Stimulated activated naive CD4-positive, alpha-beta T cell (primary cell): ENCODE measurements at places on chromosomes 11 and 22.

DNA sequence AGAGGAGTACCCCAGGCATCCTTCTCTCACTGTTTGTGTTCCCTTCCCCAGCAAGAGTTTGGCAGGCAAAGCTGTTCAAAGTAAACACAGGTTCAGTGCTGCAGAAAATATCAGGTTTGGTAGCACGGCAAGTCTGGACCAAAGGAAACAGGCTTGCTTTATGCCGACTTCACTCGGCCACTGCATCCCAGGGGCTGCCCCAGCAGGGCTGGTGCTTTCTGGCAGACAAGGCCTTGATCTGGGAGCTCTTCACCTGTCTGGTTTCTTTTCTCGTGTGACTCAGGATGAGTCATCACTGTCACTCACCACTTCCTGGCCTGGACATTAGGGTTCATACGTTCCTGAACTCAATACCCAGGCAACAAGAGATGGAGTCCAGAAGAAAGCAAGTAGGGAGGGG is 52.6 kb upstream of the NAV2 start:
- DNase-seq, result no peak

DNA sequence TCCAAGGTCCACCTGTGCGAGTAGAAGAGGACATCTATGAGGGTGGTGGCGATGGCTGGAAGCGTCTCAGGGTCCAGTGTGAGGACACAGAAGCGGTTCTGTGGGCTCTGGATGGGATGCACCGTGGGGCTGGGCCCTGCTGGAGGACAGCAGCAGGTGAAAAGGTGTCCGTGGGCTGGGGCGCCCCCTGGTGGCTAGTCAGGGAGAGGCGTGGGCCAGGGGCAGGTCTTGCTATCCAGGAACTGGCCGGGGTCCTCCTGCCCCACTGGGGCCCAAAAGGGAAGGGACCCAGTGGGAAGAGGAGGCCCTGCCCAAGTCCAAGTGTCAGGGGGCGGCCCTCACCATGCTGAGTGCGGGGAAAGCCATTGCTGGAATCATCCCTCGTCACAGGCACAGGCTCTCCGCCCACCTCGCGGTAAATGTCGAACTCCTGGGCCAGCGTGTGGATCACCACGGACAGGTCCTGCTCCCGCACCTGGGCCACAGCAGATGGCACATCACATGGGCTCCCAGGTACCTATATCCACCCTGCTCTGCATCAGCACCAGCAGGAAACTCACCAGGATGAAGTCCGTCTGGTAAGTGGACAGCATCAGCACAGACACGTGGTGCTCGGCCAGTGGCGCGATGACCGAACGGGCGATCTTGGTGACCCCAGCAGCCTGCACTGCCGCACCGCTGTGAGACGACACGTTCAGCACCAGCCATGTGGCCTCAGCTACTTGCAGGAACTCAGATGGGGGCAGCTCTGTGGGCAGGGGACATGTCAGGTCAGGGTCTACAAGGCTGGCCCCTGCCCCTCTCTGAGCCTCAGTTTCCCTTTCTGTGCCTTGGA is 2.3 kb downstream of the CASTOR1 start:
- peak; percentile 84 for DNase-seq

DNA sequence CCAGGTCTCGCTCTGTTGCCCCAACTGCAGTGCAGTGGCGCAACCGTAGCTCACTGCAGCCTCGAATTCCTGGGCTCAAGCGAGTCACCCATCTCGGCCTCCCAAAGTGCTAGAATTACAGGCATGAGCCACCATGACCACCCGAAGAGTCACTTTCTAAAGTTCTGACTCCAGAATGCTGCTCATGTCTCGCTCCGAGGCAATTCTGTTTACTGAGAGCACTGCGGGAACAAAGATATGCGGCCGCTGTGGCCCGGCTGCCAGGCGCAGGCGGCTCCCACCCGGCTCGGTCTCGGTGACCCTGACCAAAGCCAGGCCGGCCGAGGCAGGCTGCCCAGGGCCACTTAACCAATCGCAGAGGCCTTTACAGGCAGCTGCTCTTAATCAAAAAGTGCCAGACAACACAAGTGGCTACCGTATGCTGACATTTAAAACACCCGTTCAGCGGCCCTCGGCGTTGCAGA is 78.7 kb downstream of the PHF21B start:
- DNase-seq, result no peak

DNA sequence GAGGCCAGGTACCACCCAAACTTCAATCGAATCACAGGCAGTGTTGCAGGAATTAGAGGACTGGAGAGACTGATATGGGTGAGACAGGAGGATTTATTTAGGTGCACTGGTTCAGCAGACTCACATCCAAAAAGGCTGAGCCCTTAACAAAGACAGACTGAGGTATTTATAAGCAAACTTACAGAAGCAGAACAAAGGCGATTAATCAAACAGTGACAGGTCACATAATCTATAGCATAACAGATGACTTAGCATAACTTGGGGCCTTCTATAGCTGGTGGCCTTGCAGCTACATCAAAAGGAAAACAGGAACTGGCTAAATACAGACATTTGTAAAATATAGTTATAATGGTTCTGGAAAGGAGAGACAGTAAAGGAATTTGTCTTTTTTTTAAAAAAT is 2.1 kb downstream of the APOBEC3B start:
- DNase-seq, result no peak

- no peak for DNase-seq
These were observed 23.7 kb downstream of the GNB1L start for GRCh38 chr22:19831016-19831415.

GRCh38 chr11:34502949-34503348 is 10.6 kb downstream of the ELF5 start:
- no peak for DNase-seq

GRCh38 chr11:61075891-61076290 is 26.4 kb upstream of the CD5 start:
- DNase-seq, result no peak

GRCh38 chr11:70206982-70207376 is 3.9 kb downstream of the FADD start:
- no peak for DNase-seq

GRCh38 chr11:10443152-10443551 is 11.9 kb upstream of the AMPD3 start:
- no peak for DNase-seq

DNA sequence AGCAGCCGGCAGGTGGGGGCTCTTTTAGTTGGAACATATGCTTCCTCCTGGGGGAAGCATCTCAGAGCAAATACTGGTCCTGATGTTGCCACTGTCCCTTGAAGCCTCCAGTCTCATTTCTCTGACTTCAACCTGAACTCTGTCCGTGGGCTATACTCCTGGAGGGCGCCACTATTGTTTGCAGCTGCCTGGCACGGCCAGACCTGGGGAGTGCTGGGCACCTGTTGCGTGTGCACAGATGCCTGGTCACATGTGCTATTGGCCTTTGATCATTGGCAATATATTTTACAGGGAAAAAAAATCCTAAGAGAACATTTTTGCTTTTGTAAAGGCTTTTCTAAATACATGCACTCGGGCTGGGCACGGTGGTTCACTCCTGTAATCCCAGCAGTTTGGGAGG is 18.2 kb downstream of the LHFPL7 start:
- no peak for DNase-seq

- DNase-seq, result no peak
These were observed 129.0 kb downstream of the ETS1 start for GRCh38 chr11:128458321-128458720.

DNA sequence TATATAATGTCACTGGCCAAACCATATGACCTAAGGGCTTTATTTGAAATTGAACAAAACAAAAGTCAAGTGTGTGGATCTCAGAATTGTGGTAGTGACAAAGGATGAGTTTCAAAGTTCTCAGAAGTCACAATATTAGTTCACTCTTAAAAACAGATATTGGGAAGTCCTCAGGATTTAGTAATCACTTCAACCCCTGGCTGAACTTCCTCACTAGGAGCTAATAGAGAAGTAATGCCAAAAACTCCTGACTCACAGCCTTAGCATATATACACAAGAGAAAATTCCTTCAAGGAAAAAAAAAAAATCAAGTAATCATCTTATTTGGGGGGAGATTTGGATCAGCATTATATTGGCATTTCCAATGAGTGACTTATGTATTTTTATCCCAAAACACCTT is 75.6 kb upstream of the APOA1 start:
- no peak for DNase-seq

- no peak for DNase-seq
These were observed 48.1 kb upstream of the SHISAL1 start for GRCh38 chr22:44360668-44361381.

GRCh38 chr11:35010654-35011053 is 94.2 kb downstream of the PDHX start:
- no peak for DNase-seq

GRCh38 chr22:34070051-34070450 is 149.8 kb upstream of the LARGE1 start:
- no peak for DNase-seq

GRCh38 chr22:19723232-19723982 is at the start of gene GP1BB:
Gene GP1BB (plus strand): TSS chr22:19723539. CDS start chr22:19723570, 31 bp downstream.
- DNase-seq, result no peak

GRCh38 chr11:24134879-24135589 is 361.8 kb upstream of the LUZP2 start:
- DNase-seq, result no peak

DNA sequence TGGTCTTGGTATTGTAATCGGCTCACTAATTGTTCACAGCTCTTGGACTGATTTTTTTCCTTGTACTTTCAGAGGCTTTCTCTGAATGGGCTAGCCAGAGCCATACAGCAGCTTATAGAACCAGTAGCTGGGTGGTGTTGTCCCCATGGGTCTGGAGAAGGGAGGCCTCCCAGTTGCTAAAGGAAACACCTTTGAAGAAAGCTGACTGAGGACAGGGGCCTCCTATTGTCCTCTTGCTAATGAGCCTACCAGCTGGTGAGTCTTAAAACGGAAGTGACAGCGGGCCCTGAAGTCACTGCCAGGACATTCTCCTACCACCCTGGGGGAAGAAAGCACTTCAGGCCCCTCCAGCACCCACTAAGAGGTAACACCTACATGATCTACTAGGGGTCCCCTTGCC is 9.9 kb downstream of the FADS3 start:
- DNase-seq, result no peak

- DNase-seq, result no peak
These were observed 29.8 kb downstream of the LMO1 start for GRCh38 chr11:8233691-8234424.

- no peak for DNase-seq
These were observed 85.2 kb upstream of the LINC01488 start for GRCh38 chr11:69396051-69396947.

DNA sequence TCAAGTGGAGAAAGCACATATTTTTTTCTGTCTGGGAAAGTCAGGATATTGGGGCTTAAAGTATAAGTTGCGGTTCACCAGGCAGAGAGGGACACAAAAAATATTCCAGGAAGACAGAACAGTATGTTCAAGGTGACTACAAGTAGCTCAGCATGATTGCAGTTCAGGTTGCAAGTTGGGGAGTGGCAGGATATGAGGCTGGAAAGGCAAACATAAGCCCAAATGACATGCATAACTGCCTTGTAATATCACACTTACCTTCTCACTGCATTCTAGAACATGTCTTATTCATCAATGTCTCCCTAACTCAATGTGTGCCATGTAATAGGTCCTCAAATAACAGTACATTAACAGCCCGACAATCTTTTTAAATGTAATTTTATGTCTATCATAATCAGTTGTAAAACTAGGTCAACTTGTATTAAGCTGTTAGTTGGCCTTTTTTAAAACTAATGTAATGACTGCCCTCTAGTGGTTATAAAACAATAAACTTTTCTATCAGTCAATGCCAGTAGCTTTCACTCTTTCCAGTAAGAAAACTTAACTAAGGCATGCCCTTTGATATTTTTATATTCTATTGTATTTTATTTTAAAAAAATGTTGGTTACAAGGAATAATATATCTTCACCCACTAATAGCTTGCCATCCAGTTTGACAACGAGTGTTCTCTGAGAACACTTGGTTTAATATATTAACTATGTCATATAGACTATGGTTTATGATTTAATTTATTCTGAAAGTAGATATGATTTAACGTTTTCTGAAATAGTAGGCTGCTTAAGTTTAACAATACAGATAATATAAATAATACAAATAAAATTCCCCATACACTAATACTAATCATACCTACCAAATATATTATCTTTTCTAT is 39.4 kb upstream of the CFAP300 start:
- no peak for DNase-seq

- DNase-seq, result no peak
These were observed 20.2 kb downstream of the ST3GAL4 start for GRCh38 chr11:126375726-126376125.

- no peak for DNase-seq
These were observed 13.1 kb downstream of the MIAT start for GRCh38 chr22:26670459-26670858.

DNA sequence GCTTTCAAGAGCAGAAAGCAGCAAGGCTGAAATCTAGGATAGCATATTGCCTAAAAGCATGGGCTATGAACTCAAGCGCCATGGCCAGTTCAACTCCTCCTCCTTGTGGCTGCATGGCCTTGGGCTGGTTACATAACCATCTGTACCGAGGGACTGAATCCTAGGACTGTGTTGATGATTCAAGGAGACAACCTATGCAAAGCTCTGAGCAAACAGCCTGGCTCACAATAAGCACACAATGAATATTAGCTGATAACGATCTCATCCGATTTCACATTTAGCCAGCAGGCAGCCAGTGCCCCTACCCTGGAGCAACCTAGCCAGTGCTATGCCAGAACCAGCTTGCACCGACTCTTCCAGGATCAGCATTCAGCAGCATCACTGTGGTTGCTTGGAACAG is 698.4 kb downstream of the TBC1D22A start:
- DNase-seq, result no peak

GRCh38 chr11:9726321-9727022 is 62.6 kb downstream of the SWAP70 start:
- DNase-seq, result no peak

DNA sequence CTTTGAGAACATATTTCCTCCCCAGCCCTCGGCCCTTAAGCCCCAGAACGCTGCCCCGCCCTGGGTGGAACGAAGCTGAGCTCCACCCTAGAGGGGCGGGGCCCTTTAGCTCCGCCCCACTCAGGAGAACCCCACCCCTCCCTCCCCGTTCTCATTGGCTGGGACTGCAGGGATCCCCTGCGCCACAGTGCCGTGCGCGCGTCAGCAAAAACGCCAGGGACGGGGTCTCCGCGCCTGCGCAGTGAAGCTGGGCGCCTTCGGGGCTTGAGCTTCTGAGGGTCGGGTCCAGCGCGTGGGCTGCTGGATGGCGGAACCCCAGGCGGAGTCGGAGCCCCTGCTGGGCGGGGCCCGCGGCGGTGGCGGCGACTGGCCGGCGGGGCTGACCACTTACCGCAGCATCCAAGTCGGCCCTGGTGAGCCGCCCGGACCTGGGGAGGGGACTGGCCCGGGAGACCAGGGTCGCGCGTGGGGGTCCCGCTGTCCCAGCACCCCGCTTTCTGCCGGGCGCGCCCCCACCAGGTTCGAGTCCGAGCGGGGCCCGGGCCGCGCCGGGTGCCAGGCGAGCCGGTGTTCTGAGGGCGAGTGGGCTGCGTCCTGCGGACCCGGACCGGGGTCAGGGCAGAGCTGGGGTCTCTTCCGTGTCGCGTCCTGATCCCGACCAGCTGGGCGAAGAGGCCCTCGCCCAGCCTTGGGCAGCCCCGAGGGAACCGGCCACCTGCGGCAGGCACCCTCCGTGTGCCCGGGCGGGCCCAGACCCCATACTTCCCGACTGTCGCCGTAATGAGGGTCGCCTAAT is at the start of gene TPCN2:
Gene TPCN2, plus strand, starts transcription at position 239 of the 796 bp plus-strand sequence. Its CDS starts 66 bp downstream, at position 305.
- peak; percentile 85 for DNase-seq

- DNase-seq, result no peak
These were observed 17.5 kb downstream of the KCNJ5 start for GRCh38 chr11:128908391-128909246.
